Right hindlimb (tissue), 1 donor: ENCODE measurements at places on chromosomes 7 and 10.

DNA sequence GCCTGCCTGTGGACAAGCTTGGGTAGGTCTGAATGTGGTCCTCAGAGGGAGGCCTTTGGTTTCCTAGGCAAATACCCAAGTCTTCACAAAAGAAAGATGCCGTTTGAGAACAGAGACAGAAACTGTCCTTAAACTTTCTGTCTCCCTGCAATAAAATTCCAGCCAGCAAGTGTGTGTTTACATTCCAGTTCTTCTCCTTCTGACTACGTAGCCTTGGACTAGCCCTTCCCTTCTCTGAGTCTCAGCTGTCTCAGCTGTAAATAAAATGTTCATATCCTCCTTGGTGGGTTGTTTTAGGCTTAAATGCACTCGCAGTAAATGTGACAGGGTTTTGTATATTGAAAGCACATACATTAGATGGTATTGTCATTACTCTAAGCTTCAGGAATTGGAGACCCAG lies 561.2 kb upstream of the MKI67 start:
- no peak for DNase-seq

DNA sequence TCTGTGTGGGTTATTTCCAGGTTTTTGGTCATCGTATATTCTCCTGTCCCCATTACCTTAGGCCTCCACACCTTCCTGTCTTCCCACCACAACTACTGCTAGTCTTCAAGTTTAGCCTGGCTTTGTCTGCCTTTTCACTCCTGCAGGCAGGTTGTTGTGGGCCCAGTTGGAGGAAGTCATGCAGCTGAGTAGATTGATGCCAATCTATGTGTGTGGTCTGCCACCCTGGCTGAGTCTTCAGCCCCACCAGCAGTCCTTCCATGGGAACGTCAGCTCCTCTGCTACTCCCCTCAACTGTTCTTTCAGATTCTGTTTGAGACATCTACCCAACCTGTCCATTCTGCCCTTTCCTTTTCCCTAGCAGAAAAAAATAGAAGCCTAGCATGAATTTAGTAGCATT lies 6.3 kb downstream of the RINT1 start:
- DNase-seq, result no peak

DNA sequence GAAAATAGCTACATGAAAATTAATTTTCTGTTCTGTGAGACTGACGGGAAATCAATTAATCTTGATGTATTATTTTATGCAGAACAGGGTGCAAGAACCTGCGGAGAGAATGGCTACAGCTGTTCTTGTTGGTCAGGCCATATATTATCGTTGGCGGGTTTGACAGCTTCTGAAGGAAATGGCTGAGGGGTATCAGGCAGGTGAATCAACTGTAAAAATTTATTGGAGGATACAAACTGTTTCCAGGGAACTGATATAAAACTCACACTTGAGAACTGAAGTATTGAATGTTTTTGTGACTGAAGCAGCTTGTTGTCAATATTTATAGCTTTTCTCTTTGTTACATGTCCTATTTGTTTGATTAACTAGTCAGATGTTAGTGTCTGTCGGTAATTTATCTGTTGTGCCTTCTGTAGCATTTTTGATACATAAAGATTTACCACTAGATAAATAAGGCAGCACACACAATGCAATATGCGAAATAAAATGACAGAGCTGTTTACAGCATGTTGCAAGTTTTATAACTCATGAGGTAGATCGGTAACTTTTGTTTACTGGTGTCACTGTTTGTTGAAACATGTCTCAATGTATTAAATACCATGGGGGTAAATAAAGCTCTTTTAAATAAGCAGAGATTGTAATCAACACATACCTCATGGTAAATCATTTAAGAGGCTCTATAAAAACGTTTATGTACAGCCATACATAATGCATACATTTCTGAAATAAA lies 308.2 kb downstream of the LRMDA start:
- DNase-seq, result no peak

DNA sequence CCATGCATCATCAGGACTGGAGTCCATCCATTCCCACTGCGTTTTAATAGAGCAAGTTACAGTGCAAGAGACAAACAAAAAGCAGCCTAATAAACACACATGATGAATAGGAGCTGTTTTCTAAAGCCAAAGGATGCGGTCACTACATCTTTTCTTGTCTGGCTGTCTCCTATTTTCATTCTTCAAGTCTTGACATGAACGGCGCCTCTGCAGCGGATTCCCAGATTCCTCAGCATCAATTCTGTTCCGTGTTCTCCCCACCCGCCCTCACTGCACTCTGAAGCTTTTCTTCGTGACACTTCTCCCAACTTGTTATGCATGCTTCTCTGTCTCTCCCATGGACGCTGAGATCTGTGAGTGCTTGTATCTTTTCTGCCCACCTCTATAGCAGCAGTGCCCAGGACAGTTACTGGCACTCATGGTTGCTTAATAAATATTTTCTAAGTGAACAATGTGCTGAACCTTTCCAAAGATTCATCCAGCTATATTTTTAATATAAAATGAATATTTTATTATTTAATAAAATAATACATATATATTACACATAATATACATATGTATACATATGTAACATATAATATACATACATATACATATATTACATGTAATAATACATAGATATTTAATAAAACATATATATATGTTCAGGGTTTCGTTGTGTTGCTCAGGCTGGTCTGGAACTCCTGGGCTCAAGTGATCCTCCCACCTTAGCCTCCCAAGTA lies 242.9 kb downstream of the ABCA13 start:
- DNase-seq, result no peak

DNA sequence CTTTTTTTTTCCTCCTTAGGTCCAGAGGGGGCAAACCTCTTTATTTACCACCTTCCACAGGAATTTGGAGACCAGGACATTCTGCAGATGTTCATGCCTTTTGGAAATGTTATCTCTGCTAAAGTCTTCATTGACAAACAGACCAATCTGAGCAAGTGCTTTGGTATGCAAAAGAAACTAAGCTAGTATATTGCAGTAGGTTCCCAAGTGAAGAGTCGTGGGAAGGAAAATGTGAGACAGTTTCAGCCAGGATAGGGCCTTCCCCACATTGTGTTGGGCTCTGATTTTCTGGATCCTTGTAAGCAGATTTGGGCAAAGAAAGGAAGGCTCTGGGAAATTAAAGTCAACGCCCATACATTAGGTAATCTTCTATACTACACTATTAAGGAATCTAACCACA lies 285.6 kb downstream of the USP6NL start:
- DNase-seq, result no peak

DNA sequence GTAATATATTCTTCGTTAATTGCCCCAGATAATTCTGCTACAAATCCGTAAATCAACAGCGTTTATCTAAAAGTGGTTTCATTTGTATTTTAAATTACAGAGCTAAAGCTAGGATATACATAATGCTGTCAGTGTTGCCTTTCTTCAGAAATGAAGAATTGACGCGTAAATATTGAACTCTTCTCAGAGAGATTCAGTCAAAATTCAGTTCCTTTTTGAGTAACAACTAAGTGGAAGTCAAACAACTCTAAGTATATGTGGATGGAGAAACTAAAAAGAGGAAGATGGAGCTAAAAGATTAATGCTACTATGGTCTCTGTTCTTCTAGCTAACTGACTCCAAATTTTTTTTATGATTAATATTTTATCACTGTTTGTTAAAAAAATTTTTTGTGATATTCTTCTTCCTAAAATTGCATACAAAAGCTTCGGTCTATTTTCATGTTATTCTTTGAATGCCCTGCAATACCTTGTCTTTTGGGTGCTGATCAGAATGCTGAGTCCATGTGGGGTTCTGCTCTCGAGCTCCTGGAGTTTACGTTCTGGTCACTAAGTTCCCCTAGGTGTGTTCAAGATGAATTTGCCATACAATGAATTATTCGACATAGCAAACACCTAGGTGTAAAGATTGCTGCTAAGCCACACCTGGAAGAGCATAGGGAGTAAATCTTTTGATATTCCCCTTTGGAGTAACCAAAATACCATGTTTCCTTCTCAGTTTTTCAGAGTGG lies 20.7 kb downstream of the MDFIC start:
- DNase-seq, result no peak

DNA sequence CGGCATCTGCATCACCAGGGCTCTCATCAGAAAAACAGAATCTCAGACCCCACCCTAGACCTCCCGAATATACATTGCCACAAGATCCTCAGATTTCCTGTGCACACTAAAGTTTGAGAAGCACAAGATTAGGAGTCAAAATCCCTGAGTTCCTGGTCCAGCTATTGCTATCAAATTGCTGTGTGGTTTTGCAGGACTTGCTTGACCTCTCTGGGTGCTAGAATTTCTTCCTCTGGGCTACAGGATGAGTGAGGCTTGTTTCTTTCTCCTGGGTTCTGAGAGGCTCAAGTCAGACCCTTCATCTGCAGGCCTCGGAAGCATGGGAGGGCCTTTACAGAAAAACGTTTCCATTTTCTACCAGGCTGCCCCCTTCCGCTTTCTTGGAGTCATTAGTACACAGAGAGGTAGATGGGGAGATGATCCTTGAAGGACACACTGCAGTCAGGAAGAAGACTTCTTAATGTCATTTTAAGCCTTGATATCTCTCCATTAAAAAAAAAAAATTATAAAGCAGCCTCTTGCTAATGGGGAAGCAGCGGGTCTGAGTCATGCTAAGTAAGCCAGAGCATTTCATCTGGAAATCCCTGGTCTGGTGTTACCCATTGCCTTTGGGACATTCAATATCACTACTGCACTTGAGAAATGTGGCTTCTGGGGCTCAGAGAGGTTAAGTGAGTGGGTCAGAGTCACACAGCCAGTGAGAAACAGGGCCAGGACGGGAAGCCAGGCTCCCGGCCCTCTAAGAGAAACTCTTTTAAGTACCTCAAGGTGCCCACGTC lies 173.5 kb downstream of the KCNMA1 start:
- no peak for DNase-seq

- DNase-seq, result no peak
Observed at GRCh38 chr10:110862961-110863360, 8.8 kb upstream of the PDCD4 start.

GRCh38 chr7:77309714-77310220 lies 106.4 kb downstream of the GSAP start:
- DNase-seq, result no peak

GRCh38 chr10:132136097-132136521 lies 50.6 kb upstream of the DPYSL4 start:
- peak; percentile 37 for DNase-seq

GRCh38 chr10:22319547-22319979 lies 1.3 kb upstream of the BMI1 start:
- no peak for DNase-seq

DNA sequence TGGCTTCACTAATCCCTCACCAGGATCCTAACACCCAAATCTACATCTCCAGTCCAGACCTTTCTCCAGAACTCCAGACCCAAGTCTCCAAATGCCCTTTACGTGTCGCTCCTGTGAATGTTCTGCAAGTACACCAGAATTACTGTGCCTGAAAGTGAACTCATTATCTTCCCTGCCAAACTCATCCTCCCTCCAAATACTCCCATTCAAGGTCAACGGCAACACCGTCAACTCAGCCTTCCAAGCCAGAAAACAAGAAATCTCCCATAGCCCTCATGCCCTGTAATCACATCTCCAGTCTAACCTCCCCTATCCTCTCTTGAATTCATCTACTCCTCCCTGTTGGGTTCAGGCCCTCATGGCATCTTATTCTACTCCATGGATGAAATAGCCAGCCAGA lies 12.3 kb downstream of the CREB3L2 start:
- DNase-seq, result no peak

DNA sequence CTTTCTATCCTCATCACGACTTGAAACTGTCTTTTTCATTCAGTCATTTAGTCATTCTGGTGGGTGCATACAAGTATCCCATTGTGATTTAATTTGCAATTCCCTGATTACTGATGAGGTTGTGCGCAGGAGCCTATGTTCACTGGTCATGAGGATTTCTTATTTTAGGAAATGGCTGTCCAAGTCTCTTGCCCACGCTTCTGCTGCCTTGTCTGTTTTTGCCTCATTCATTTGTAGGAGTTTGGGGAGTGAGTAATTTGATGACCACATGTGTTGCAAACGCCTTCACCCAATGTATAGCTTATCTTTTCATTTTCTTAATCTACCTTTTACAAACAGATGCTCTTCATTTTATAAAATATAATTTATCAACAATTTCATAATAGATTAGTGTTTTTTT lies 127.3 kb downstream of the ARHGAP22 start:
- no peak for DNase-seq

GRCh38 chr7:73833251-73833919 lies 2.6 kb downstream of the CLDN4 start:
- no peak for DNase-seq

DNA sequence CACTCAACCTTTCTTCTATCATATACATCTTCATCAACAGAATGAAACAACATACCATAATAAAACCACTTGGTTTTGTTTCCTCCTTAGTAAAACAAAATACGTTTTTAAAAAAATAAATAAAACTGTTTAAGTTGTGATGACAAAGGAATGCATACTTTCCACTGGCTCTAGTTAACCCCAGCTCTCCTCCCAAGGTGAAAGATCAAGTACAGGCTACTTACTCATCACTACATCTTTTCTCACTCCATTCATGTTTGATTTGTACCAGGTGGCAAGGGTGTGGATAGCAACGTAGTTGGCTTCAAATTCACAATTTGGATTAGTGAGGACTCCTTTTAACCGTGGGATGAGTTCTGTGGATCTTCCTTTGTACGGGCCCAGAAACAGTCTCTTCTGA lies 14.7 kb downstream of the OGA start:
- no peak for DNase-seq

DNA sequence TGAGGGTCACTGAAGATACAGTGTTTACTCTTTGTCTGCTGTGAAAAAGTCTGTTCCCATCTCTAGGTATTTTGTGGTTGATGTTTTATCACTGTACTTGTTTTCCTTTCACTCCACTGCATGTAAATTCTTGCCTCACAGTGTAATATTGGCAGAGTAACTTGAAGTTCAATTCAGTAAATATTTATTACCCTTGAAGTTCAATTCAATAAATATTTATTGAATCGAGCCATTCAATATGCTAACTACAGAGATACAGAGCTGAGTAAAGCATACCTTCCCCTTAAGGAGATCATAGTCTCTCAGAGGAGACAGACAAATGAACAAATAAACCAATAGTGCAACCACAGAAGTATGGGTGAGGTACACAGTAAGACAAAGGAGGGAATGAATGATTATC lies 9.2 kb downstream of the NUDT13 start:
- DNase-seq, result no peak

- no peak for DNase-seq
Observed at GRCh38 chr10:59240582-59241183, 64.2 kb downstream of the PHYHIPL start.

DNA sequence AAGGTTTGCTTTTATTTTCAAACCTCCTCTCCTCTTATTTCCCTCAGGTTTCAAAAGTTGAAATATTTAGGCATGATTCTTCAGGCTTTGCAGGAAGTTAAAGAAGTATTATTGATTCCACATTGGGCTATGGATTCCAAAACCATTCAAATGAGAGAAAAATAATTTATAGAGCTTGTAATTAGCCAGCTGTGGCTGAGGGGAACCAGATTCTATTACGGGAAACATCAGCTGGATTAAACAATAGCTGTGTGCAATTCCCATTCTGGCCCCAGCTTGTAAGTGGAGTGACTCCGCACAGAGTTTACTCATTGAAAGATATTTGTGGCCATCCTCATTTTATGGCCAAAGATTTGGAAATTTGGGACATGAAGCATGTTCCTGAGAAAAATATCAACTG lies 77.0 kb upstream of the PHYHIPL start:
- DNase-seq, result peak; percentile 61
